ENCODE measurements at places on chromosomes 1 and 21. TPM values are rescaled to one million over a fixed set of nuclear protein-coding genes. Genes with fewer than 3 reads are reported as not detected.

Gene DSCAM
- total RNA-seq = not detected

Gene RBBP4
- 409 TPM for total RNA-seq

Gene ANGPTL3
- total RNA-seq = not detected

Gene LRRC71
- total RNA-seq = not detected

Gene MFAP2
- total RNA-seq = not detected

Gene TBX19
- total RNA-seq = 1.5 TPM

Gene SPRR1B
- total RNA-seq = not detected

Gene TNFRSF18
- 31.0 TPM for total RNA-seq

Gene LCE1C
- total RNA-seq = not detected

Gene UBE2U
- total RNA-seq = not detected

Gene TAS1R1
- total RNA-seq = not detected

Gene HORMAD1
- total RNA-seq = not detected

Gene S100A1
- total RNA-seq = not detected

Gene GNPAT
- 60.4 TPM for total RNA-seq

Gene TMEM82
- not detected for total RNA-seq

Gene FAM131C
- not detected for total RNA-seq

Gene TMEM52
- not detected for total RNA-seq

Gene RC3H1
- 24.2 TPM for total RNA-seq

Gene CNN3
- 10.6 TPM for total RNA-seq

Gene PDE9A
- total RNA-seq = 7.4 TPM

Gene PCAT6
- total RNA-seq = 0.37 TPM

Gene IFI16
- 287 TPM for total RNA-seq

Gene GNG12
- 0.05 TPM for total RNA-seq

Gene PTGER3
- total RNA-seq = 0.05 TPM

Gene PLA2G2C
- total RNA-seq = 0.94 TPM

Gene RPL22
- 507 TPM for total RNA-seq

Gene GJB3
- total RNA-seq = not detected

Gene TMOD4
- total RNA-seq = 0.98 TPM

Gene FCAMR
- not detected for total RNA-seq

Gene PLPPR4
- total RNA-seq = not detected

Gene CACNA1S
- total RNA-seq = not detected

Gene RNPC3
- 15.5 TPM for total RNA-seq

Gene BMP8B
- total RNA-seq = 0.14 TPM

Gene FCRLB
- total RNA-seq = 0.10 TPM

Gene OR2L3
- total RNA-seq = not detected

Gene VANGL2
- not detected for total RNA-seq

Gene AGBL4
- not detected for total RNA-seq

Gene LCK
- 156 TPM for total RNA-seq

Gene RAB13
- 26.6 TPM for total RNA-seq

Gene DNM3
- total RNA-seq = 0.98 TPM

Gene F5
- 59.1 TPM for total RNA-seq

Gene BRWD1
- 23.0 TPM for total RNA-seq

Gene CD1B
- not detected for total RNA-seq

Gene DDX59
- 22.7 TPM for total RNA-seq

Gene NPPA
- total RNA-seq = not detected

Gene GORAB
- total RNA-seq = 9.5 TPM

Gene NHLH1
- 0.07 TPM for total RNA-seq

Gene RNU1-3
- 1,386 TPM for total RNA-seq

Gene PRELP
- not detected for total RNA-seq

Gene TRIM45
- total RNA-seq = 0.17 TPM

Gene INTS11
- 118 TPM for total RNA-seq

Gene KCNE2
- total RNA-seq = not detected

Measured in activated naive CD4-positive, alpha-beta T cell treated with anti-CD3 and anti-CD28 coated beads for 36 hours (primary cell).